ENCODE measurements at places on chromosomes 16 and 17.

- no peak for DNase-seq
Observed at GRCh38 chr17:66810951-66811682, 23.8 kb upstream of the CACNG5 start.

DNA sequence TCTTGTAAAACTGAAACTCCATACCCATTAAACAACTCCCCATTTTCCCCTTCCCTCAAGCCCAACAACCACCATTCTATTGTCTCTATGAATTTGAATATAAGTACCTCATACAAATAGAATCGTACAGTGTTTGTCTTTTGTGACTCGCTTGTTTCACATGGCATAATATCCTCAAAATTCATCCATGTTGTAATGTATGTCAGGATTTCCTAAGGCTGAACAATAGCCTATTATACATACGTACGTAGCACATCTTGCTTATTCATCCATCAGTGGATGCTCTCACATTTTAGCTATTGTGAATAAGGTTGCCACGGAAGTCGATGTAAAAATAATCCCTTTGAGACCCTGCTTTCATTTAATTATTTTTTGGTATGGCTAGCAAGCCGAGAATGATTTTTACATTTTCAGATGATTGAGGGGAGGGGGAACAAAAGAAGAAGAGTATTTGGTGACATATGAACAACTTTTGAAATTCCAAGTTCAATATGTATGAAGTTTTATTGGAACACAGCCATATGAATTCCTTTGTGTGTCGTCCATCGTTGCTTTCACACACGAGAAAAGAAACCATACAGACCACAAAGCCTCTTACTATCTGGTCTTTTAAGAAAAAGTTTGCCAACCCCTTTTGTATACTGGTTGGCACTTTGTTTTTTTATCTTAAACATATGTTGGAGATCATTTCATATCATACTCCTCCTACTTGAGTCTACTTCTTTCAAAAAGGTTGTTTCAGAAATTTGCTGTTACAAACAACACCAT is 371.2 kb downstream of the NPIPA8 start:
- no peak for DNase-seq

DNA sequence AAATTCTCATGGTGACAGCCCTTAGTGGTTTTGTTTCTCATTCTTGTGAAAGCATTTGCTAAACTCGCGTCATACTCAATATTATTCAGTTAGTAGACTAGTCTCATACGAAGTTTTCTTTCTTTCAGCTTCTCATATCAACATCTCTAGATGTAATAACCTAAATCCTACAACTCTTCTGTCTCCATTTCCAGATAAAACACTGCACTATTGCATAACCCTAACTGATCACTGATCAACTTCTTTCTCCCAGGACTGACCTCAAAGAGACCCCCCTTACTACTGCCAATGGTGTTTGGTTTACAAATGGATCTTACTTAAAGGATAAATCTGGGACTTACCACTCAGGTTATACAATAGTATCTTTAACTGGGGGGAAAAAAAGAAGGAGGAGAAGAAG is 36.3 kb upstream of the TEKT1 start:
- no peak for DNase-seq

DNA sequence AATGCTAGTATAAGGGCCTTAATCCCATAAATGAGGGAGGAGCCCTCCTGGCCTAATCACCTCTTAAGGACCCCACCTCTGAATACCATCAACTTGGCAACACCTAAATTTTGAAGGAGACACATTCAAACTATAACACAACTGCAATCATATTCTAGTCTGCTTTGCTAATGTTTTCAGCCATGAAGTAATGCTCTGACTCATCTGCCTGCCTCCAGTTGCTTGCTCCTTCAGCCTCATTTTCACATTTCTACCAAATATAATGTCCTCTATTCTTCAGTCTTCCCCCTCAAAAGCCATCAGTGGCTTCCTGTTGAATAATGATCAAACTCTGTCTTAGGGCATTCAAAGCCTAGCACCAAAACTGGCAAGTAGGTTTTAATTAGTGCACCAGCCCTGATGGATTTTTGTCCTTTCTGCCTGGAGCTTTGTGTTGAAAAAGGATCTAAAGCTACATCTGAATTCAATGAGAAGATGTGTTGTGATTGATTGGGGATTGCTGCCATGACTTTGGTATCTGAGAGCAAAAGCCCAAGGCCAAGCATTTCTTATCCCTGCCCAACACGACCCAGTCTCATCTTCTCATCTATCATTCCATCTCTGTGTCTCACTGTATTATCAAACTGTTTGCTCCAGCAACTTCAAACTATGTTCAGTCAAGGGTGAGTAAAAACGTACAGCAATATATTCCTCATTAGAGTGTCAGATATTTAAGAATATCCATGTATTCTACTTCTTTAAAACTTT is 140.8 kb upstream of the ELAC2 start:
- DNase-seq = peak; percentile 54

DNA sequence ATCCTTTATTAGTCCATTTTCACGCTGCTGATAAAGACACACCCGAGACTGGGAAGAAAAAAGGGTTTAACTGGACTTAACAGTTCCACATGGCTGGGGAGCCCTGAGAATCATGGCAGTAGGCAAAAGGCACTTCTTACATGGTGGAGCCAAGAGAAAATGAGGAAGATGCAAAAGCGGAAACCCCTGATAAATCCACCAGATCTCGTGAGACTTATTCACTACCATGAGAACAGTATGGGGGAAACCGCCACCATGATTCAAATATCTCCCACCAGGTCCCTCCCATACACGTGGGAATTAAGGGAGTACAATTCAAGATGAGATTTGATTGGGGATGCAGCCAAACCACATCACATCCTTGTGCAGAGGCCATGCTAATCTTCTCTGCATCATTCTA is 35.0 kb upstream of the BCAR1 start:
- no peak for DNase-seq

GRCh38 chr16:700684-701584 is 4.7 kb downstream of the FBXL16 start:
- no peak for DNase-seq

- DNase-seq = no peak
Observed at GRCh38 chr17:38600906-38601305, 4.8 kb downstream of the SRCIN1 start.

DNA sequence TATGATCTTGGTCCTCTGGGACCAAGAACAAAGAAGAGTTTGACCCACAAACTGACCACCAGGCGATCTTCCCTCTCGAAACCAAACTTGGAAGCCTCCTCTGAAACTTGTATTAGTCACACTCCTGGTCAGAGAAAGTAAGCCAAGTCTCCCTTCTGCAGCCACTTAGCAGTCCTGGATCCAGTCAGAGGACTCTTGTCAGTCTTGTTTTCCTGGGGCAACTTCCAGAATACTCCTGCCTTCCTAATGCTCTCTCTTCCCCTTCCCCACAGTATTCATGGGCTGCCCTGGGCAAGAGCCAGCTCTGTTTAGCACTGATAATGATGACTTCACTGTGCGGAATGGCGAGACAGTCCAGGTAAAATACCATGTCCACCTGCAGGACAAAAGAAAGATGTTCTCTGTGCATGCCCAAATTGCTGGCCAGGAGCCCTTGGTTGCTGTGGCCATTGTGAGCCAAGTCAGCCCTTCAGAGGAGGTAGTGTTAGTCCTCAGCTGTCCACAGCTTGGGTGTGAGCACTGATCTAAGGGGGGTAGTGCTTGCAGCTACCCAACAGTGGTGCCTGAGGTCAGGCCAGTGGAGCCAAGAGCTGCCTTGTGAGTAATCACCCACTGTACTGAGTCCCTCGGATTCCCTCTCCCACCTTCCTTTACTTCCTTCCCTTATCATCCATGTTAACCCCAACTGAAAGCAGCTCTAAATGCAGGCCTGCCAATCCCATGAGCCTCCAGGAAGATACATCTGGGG is 31.2 kb downstream of the CDH3 start:
- DNase-seq = no peak

DNA sequence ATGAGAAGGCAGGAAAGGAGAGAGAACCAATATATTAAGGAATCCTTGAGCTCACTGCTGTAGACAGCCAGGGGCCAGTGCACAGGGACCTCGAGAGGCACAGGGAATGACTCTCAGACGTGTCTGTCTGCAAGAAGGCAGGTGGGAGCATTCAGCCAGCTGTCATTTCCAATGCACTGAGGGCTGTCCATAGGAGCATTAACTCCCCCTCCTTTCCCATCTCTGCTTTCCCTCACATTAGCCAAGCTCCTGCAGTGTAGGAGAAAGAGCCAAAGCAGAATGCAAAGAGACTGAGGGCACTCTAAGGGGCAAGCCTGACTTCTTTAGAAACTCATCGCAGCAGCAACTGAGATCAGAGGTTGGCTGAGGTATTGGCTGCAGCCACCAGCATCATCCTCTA is 218.3 kb downstream of the CDH13 start:
- DNase-seq = no peak

DNA sequence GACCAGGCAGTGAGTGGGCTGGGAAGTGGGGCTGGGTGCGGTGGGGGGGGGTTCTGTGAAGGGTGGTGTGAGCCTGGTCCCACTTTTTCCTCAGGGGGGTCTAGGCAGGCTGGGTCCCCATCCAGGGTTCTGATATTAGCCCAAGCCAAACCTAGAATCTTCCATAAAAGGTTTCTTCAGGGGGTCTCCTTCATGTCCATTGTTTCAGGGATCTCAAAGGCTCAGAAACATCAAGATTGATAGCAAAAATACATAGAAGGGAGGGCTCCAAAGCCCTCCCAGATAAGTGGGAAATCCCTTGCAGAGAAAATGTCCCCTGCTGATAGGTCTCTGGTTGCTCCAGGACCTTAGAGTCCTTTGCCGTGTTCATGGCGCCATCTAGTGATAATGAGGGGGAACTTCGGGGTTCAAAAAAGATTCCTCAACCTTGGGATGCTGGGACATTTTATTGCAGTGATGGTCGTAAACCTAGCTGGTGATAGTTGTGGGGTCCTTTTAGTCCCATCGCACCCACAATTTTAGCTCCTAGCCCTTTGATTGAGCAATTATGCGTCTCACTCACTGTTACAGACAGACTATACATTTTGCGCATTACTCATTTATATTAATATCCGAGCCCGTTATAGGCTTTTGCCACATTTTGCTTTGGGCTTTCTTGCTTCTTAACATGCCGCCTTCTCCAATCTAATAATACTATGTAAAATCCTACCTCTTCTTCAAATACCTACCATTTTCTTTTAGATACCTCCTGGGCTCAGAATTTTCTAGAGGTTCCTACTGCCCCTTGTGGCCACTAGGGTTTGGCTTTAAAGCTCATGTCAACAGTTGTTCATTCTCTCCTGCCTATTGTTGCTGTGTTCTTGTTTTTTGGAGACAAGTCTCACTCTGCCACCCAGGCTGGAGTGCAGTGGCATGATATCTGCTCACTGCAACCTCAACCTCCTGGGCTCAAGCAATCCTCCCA is 35.1 kb downstream of the IGF2BP1 start:
- peak; percentile 82 for DNase-seq

- DNase-seq = peak; percentile 75
Observed at GRCh38 chr17:41026715-41027471, at the start of gene KRTAP1-5. TSS of gene KRTAP1-5 (minus strand) at chr17:41027208. CDS start at chr17:41027155, 53 bp downstream.

DNA sequence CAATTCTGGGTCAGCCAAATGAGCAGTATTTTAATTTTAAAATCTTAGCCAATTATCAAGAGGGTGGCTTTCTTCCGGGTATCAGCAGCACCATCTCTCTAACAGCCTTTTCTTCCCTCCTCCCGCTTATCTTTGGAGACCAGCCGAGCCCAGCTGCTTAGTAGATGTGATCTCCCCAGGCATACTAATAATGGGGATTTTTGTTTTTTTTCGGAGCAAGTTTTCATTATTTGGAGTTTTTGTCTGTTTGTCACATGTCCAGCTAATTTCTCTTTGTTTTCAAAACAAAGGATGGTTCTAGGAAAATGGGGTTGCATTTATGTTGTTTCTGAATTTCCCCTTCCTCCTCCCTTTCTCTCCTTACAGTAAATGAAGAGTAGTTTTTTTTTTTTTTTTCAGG is 170.5 kb upstream of the MPHOSPH6 start:
- DNase-seq = no peak

GRCh38 chr17:66088173-66088572 is 103.8 kb downstream of the CEP112 start:
- no peak for DNase-seq

- no peak for DNase-seq
Observed at GRCh38 chr17:4895657-4896331, 3.5 kb upstream of the C17orf107 start.

DNA sequence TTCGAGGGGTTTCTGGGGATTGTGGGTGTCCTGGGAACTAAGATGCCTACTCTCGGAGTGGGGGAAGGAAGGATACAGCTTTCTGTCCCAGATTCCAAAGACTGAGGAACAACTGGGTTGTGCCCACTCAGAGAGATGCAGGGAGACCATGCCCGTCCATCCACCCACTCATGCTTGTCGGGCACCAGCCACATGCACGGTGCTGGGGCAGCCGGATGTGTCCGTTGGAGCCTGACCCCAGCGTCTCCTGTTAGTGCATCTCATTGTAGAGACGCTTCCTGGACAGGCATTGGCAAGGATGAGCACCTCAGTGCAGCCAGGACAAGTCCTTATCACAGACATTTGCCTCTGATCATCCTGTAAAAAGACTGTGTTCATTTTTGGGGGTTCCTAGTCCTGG is 58.1 kb downstream of the METRNL start:
- DNase-seq = no peak

- peak; percentile 69 for DNase-seq
Observed at GRCh38 chr17:50272711-50273653, 1.3 kb upstream of the TMEM92 start.

- DNase-seq = no peak
Observed at GRCh38 chr16:2443555-2443954, 14.3 kb downstream of the CCNF start.

DNA sequence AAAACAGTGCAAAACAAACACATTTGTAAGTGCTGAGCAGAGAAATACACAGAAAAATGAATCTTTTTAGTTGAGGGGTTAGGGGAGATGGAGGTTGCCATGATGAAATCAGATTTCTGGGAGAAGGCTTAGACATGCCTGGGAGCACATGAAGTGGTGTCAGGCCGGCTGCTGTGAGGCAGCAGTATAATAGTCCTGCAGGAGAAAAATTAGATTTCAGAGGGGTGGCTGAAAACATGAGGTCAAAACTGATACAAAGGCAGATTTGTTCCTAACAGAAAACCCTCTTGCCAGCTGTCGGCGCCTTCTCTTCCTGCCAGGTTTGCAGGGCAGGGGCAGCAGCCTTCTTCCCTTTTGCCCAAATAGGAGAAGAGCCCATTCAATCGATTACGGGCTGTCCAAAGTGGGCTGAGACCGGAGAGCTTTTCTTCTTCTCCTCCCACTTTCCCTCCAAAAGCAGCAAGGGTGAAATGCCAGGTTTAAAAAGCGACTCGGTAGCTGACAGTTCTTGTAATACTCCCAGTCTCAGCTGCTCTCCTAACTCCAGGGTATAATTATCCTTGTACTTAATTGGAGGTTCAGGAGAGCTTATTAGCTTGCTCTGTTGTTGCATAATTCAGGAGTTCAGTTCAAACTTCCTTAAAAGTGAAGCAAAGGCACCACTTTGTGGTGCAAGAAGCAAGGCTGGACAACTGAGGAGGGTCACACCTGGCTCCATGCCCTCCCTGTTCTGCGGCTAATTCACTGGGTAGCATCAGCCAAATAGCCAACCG is 80.0 kb downstream of the PCTP start:
- no peak for DNase-seq

Data from fibroblast of skin of right biceps (primary cell).